ENCODE measurements at places on chromosomes 7 and 10. TPM values are rescaled to one million over a fixed set of nuclear protein-coding genes. Genes with fewer than 3 reads are reported as not detected.

GRCh38 chr7:76337147-76337546, 21.6 kb downstream of the YWHAG start:
- no peak for DNase-seq

DNA sequence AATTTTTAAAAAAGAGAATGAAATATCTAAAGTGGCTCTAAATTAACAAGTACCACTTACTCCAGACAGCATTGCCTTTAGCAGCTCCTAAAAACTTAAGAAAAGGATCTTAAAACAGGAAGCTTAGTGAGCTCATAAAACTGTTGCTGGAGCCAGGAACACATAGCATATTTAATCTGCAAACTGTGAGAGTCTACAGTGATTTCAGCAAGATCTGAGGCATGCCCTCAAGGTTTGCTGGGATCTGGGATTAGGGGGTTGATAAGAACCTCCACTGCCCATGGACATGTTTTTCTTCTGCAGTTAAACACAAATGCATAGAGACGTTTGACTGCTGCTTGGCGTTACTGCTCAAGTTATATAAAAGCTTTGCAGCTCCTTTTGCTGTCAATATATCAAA, 3.8 kb downstream of the GLI3 start:
- no peak for DNase-seq

ZNF727 gene
- 0.34 TPM for polyA plus RNA-seq

GRIFIN gene
- not detected for polyA plus RNA-seq

DNA sequence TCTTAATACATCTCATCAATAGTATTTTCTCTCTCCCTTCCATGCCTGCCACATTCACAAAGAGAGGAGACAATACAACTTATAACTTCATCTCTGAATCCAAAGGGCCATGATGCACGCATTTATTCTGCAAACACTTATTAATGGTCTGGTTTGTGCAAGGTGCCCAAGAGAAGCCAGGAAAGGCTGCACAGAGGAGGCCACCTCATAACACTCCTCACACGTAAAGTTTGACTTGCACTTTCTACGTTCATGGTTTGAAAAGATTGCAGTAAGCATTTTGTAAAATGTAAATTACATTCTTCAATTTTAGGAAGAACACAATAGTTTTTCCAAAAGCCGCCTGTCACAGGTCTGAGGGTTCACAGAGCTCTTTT, 1.2 kb upstream of the PALS2 start:
- no peak for DNase-seq

- no peak for DNase-seq
These were observed 599.2 kb upstream of the PCDH15 start for GRCh38 chr10:55400075-55400849.

DNA sequence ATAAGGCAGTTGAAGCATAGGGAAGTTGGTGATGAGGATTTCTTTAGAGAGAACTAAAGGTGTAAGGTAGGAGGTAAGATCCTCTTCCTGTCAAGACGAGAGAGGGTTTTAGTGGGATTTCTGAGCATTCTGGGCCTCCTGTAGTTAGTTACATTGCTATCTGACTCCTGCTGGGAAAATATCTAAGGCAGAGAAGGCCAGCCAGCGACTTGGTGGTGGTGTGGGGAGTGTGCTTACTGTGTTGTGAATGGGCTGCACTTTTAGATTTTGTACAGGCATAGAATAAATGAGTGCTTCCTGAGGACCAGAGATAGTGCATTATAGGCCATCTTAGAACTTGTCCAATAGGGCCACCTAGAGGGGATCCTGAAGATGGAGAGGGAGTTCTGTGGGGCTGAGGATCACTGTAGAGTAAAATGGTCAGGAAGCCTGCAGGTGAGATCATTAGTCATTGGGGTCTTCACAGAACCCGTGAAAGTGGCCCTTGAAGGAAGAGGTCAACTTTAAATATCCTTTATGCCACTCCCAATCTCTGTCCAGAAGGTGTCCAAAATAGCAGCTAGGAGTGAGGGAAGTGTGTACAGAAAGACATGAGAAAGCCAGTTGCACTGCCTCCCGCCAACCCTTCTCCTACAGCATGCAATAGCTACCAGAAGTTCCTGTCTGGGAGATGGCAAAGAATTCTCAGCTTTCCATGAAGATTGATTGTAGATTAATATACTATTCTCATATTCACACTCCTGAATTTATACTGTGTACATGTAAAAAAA, 266.6 kb downstream of the POLR1F start:
- DNase-seq, result no peak

AKR1D1 gene
- 4.4 TPM for polyA plus RNA-seq

GRCh38 chr7:28853834-28854749, 104.0 kb downstream of the TRIL start:
- peak; percentile 64 for DNase-seq
